Inflammatory macrophage treated with lipopolysaccharide for 4 hours (primary cell): ENCODE measurements at places on chromosomes 2 and 18.

- DNase-seq = no peak
Observed at GRCh38 chr2:6922201-6922656, 5.0 kb downstream of the RNF144A start.

DNA sequence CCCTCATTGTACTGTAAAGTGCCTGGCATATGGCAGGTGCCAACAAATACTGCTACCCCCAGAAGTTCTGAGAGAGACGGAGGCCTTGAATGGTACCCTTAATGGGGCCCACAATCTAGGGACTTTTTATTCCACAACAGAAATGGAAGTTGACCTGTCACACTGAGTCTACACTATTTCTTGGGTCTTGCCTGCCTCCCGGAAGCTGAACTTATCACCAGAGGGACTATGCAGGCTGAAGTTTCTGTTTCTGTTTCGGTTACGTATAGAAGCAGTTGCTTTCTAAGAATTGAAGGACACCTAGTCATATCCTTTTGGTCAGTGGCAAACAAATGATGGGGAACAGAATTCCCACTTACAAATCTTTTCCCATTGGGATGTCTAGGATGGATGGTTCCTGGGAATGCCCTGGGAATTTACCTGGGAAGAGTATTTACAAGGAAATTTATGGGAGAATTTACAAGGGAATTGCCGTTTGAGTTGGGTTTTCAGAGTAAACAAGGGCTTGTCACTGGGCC, 74.2 kb downstream of the HS1BP3 start:
- peak; percentile 86 for DNase-seq

DNA sequence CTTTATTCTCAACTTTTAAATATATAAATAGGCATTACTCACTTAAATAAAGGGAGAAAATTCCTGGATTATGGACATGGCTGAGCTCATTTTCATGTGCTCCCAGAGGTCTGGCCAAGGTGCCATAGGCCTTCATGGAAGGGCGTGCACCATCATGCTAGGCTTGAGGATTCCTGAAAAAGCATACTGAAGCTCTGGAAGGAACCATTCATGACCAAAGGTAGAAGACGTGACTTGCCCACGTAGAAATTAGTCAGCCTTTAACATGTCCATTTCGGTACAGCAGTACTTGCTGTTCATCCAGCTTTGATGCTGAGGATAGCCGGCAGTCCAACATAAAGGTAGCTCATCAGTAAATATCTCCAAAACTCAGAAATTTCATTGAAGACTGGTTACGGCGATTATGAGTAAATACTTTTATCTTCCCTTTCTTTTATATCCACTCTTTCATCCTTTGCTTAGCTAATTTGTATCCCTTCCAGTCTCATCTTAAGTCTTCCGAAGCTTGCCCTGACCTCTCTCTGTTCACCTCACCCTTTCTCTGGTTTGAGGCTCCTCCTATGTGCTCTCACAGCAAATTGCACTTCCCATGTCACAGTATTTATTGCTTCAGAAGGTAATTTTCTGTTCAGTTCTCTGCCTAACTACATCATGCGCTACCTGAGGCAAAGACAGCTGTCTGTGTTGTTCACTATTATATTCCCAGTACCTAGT, 32.3 kb upstream of the ASNSD1 start:
- DNase-seq = no peak

DNA sequence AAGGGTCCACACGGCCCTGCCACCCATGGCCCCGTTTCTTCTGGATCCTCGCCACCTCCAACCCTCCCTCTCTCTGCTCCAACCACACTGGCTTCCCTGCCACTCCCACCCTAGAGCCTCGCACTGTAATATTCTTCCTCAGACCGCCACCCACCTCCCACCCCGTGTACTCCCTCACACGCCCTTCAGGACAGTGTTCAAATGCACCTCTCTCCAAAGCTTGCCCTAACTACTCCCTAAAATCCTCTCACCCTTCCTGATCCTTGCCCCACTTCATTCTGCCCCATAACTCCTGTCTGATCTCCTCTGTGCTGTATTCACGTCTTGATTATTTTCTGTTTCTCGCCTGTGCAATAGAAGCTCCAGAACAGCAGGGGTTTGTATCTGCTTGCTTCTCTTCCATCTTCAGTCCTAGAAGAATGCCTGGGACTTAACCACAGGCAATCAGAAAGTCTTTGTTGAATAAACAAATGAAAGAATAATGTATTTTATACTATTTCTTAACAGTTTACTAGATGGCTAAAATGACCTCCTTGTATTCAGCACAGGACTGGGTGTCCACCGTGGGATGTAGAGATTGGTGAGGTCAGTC, 25.5 kb downstream of the EPB41L3 start:
- no peak for DNase-seq

DNA sequence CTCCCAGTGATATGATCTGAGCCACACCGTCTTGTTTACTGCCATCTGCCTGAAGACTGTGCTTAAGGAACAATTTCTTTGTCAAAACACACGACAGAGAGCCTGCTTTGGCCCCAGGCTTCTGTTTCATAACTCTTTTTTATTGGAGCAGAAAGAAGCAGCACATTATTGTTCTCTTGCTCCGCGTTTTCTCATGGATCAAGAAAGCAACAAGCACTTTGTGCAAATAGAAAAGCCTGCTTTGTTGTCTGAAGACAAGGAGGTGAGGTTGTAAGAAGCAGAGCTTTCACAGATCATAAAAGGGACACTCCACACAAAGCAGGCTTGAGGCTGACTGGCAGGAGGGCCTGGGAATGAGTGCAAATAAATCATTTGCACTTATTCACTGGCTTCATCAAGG, 118.3 kb upstream of the FAM136A start:
- DNase-seq = no peak

GRCh38 chr2:195769975-195770374, 112.9 kb downstream of the SLC39A10 start:
- no peak for DNase-seq
